ENCODE measurements at places on chromosomes 6 and 20.
A peak's percentile ranks its signal among the peaks of the same experiment; 100 is the strongest.

- DNase-seq, result no peak
Measured at GRCh38 chr6:20205722-20206161, 6.5 kb downstream of the MBOAT1 start.

- DNase-seq, result no peak
Measured at GRCh38 chr20:16219182-16219581, 354.1 kb downstream of the KIF16B start.

- DNase-seq, result no peak
Measured at GRCh38 chr6:17268114-17268513, 13.0 kb upstream of the RBM24 start.

DNA sequence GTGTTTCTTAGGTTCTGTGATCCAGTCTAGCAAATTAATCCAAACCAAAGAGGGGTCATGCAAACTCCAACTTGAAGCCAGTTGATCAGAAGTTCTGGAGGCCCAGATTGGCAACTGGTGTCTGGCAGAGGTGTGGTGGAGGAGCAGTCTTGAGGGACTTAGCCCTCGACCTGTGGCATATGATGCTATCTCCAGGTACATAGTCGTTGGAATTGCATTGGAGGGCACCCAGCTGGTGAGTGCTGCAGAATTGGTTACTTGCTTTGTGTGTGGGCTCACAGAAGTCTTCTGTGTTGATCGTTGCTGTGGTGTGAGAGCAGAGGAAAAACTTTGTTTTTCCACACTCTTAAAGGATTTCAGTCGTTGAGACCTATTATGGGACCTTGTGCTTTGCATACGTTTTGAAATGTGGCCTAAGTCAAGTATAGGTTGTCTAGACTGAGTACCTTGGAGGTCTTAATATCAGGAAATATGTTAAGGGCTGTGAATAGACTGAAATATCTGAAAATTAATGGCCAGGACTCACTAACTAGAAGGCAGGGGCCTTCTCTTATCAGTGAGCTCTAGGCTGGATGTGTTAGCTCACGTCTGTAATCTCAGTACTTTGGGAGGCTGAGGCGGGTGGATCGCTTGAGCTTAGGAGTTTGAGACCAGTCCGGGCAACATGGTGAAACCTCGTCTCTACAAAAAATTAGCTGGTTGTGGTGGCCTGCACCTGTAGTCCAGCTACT, 7.8 kb downstream of the PANK2 start:
- DNase-seq, result no peak

- DNase-seq, result peak; percentile 9
Measured at GRCh38 chr6:121435444-121436069, at the start of gene GJA1. TSS of gene GJA1 (plus strand) at chr6:121435646. CDS start at chr6:121446848, 11,202 bp downstream.

DNA sequence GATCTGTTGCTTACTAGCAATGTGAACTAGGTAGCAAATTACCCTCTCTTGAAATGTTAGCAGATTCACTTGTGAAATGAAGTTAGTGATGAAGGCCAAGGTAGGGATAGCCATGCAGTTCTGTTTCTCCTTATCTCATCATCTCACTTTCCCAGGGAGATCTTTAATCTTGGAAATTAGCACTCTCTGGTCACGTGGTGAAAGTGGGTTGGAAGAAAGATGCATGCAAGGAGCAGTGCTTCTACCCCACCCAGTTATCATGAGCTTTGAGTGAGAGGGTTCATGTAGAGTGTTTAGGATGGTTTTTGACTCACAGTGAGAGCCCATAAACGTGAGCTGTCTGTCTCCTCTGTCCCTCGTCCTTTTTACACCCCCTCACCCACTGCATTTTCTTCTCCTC, 346.3 kb downstream of the QKI start:
- DNase-seq, result no peak

- no peak for DNase-seq
Measured at GRCh38 chr20:7728338-7728737, 211.9 kb downstream of the HAO1 start.

DNA sequence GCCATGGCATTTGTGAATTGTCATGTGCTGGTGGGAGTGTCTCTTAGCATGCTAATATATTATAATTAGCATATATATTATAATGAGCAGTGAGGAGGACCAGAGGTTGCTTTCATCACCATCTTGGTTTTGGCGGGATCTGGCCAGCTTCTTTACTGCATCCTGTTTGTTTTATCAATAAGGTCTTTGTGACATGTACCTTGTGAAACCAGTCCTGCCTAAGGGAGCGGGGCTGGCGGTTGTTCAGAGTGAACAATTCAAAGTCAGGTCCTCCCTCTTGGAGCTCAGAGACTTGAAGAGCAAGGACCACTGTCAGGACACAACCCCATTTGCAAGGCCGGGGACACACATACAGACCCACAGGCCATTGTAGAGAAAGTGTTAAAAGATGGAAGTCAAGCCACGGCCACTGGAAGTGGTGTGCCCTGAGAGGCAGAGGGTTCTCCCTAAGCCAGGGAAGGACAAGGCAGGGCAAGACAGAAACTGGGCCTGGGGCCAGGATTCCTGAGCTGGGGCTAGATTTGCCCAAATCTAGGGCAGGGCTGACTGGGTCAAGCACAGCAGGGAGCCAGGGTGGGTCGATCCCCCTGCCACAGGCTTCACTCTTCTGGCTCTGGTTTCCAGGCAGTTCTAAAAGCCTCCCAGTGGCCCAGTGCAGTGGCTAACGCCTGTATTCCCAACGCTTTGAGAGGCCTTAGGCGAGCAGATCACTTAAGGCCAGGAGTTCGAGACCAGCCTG, 14.2 kb downstream of the SLC52A3 start:
- DNase-seq, result no peak

DNA sequence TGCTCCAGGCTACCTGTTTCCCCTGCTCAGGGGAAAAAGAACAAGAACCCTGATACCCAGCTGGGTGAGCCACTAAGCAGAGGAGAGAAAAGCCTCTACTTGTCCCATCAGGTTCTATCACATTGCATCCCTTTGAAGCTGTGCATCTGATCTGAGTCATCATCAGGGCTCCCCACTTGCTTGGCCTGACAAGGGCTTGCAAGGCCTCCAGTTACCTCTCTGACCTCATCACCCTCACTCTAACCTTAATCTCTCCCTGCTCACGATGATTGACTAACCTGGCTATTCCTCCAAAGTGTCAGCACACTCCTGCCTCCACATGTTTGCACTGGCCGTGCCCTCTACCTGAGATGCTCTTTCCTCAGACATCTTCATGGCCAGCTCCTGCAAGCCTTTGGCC, 309.5 kb upstream of the CHD6 start:
- no peak for DNase-seq

DNA sequence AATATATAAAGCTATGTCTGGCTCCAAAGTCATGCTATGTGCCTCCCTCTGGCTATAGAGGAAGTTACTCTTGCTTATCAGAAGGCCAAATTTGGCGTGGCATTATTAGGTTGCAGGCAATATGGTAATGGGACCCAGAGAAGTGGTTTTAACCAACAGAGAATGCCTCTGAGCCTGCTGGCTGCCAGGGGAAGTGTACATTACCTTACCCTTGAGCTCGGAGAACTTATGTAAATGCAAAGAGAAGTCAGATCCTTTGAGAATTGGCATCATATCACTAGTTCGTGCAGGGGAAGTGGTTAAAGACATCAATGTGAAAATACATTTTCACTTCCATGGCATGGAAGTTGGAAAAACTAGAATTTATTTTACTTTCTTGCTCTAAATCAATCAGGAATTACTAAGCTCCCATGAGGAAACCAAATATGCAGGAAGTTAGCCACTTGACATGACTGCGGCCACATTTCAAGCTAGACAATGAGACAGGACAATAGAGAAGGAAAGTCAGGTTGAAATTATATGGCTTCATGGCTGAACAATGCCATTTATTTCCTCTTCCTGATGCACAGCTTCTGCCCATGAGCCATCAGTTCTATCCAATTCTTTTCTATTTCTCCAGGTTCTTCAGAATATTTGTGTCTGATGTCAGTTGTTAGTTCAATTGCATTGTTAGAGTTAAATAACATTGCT, 134.0 kb upstream of the PHACTR1 start:
- no peak for DNase-seq

- DNase-seq, result no peak
Measured at GRCh38 chr6:108655806-108656651, 95.3 kb downstream of the FOXO3 start.

- no peak for DNase-seq
Measured at GRCh38 chr20:10721137-10721896, 47.5 kb upstream of the JAG1 start.

All from T1000 (cell line).